ENCODE measurements at places on chromosomes 7 and 10.

DNA sequence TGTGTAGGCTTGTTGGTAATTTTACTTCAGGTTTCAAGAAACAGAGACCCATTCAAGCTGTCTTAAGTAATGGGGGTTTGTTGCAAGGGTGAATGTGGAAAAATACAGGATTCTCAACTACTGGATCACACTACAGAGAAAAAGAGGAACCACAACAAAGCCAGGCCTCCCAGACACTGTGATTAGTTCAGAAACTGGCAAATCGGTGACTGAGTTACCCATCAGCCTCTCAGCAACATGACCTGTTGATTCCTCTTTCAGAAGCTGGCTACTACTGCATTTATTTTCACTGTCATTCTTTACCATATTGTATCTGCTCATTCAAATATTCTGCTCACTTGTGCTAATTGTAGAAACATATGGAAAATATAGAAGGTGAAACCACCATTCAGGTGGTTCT is 16.0 kb downstream of the CCDC71L start:
- no peak for DNase-seq

- DNase-seq: no peak
These were observed 17.2 kb upstream of the GATA3 start for GRCh38 chr10:8037199-8037801.

- no peak for DNase-seq
These were observed 140.4 kb upstream of the NAMPT start for GRCh38 chr7:106425017-106425719.

- DNase-seq: no peak
These were observed 7.1 kb upstream of the KLF6 start for GRCh38 chr10:3791974-3792633.

GRCh38 chr7:56074371-56074791 is 10.3 kb downstream of the SUMF2 start:
- DNase-seq: peak; percentile 52

DNA sequence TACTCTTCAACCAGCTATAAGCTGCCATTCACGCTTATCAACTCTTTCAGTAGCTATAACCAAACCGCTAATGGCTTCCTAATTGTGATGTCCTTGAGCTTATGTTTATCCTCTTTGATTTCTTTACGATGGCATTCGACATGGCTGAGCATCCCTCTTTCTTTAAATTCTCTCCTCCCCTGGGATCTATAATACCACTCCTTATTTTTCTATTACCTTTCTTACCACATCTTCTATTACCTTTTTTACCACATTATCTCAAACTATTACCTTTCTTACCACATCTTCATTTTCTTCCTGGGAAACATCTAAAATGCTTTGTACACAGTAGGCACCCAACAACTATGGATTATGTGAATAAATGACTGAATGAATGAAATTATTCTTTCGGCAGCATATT is 13.1 kb downstream of the ZCWPW1 start:
- no peak for DNase-seq

DNA sequence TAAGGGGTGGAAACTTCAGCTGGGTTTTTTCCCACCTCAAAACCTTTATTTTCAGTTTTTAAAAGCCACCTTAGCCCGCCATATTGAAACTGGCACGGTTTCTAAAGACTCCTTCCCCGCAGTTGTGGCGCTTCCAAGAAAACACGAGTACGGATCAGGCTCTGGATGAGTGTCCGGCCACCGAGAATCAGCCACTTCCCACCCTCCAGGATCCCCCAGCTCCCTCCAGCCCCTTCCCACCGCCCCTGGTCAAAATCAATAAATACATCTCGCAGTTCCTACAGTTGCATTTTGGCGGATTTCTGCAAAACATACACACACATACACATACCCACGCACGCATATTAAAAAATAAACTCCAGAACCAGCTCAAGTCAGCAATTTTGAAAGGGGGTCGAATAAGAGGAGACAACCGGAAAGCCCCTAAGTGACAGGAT is 1.1 kb downstream of the SFMBT2 start:
- no peak for DNase-seq

- no peak for DNase-seq
These were observed 179.2 kb upstream of the BET1 start for GRCh38 chr7:94183289-94183749.

DNA sequence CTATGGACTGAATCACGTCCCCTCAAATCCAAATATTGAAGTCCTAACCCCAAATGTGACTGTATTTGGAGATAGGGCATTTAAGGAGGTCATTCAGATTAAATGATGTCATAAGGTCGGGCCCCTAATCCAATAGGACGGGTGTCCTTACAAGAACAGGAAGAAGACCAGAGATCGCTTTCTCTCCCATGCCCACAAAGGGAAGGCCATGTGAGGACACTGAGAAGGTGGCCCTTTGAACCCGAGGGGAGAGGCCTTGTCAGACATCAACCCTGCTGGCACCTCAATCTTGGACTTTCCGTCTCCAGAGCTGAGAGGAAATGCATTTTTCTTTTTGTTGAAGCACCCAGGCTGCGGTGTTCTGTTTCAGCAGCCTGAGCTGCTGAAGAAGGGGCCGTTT is 72.3 kb upstream of the KLF6 start:
- no peak for DNase-seq

- no peak for DNase-seq
These were observed 237.7 kb upstream of the PLXDC2 start for GRCh38 chr10:19578571-19578970.

DNA sequence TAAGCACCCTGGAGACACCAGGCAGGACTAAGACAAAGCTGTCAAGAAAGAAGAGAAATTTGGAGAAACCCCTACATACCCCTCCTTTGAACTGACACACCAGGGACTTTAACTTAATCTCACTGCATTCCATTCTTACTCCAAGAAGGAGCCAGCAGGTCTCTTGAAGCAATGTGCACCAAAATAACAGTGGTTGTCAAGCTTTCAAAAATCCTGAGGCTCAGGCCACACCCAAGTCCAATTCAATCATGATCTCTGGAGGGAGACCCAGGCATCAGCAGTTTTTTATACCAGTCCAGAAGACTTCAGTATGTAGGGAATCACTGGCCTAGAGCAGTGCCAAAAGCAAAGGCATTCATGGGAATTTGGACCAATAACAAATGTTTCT is 6.8 kb downstream of the SLC25A13 start:
- no peak for DNase-seq

- no peak for DNase-seq
These were observed 3.7 kb upstream of the NDST2 start for GRCh38 chr10:73814896-73815718.

DNA sequence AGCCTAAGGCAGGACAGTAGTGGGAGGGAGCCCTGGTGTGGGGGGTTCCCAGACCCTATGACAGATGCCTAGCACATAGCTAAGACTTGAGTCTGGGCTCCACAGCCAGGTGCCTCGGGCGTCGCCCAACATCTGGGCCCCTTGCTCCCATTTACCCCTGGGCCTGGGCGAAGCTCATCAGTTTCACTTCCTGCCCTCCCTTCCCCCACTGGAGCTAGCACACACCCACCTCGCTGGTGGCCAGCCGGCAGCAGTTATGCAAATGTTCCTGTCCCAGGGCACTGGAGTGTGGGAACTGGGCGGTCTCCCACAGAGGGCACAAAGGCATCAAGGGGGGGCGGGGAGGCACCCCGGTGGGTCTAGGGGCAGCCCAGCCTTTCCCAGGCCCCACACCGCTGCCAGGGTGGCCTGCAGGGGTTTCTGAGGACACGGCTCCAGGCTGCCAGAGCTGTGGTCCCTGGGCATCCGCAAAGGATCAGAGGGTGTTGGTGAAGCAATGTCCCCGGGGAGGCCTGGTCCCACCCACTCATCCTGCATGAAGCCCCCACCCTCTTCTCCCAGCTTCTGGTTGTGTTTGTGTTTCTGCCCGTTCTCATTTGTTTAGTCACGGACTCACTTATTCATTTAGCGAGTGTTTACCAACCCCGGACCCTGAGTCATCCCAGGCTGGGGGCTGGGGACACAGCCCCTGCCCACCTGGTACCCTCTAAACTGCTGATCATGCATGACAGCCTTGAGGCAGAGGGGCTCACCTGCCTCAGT is 20.4 kb downstream of the SH2B2 start:
- DNase-seq: no peak

GRCh38 chr7:22632674-22633073 is 94.3 kb upstream of the IL6 start:
- DNase-seq: no peak

DNA sequence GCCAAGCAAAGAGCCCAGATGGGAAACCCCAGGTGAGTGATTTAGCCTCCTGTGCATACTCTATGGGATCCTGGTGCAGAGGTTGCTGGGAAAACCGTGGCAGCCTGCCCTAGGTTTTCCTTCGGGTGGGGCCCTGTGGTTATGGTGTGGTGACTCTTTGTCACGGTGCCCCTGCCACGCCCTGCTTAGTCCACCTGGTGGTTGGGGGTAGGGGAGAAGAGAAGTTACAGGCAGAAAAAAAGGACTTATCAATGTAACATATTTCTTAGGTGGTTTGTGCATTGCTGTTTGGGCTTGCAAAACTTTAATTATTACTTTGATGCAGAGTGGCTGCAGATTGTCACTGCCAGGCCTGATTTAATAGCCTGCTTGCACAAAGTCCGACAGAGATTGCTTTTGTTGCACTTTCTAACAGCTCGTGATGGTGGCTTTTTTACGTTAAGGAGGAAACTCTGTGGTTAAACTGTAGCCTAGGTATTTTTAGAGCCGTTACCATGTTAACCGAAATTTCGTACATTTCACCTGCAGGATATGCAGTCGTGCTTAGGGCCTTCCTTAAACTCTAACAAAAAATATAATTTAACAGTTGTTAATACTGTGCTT is 197.4 kb downstream of the RNLS start:
- DNase-seq: peak; percentile 17

DNA sequence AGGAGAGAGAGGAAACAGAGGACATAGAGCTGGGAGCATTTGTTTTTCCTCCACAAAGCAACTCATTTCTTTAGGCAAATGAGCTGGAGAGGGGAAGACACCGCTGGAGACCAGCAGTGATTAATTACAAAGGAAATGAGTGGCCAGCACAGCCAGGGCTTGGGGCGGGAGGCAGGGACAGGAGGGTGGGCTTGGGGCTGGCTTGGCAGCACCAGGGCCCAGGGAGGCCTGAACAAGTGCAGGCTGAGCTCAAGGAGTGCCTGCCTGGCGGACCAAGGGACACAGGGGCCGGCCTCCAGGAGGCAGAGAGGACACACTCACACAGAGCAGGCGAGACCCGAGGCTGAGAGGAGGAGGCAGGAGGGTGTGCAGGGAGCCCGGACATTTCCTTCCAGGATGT is 149.0 kb upstream of the UNC5B start:
- no peak for DNase-seq

DNA sequence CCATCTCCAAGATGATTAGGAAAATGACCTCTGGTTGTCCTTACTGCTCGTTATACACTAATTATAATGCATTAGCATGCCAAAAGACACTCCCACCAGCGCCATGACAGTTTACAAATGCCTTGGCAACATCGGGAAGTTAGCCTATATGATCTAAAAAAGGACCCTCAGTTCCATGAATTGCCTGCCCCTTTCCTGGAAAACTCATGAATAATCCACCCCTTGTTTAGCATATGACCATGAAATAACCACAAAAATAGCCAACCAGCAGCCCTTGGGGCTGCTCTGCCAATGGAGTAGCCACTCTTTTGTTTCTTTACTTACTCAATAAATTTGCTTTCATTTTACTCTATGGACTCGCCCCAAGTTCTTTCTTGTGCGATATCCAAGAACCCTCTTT is 41.6 kb upstream of the KCNMA1 start:
- no peak for DNase-seq

DNA sequence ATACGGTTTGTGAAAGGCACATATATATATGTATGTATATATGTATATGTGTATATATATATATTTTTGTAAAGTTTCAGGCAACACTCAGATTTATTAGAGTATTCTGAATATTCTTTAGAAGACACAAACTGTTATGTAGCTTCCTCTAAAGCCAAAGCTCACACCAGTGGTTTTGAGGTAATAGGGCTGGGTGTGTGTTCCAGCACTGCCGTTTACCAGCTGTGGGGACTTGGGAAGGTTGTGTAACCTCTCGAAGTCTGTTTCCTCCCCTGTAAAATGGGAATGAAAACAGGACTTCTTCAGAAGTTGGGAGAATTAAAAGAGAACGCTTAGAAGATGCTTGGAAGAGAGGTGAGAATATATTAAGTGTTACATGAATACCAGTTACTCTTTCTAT is 94.8 kb downstream of the PRPF18 start:
- no peak for DNase-seq

GRCh38 chr7:81648716-81649115 is 121.1 kb downstream of the HGF start:
- no peak for DNase-seq

GRCh38 chr7:155701972-155702544 is 57.6 kb downstream of the RBM33 start:
- DNase-seq: no peak

DNA sequence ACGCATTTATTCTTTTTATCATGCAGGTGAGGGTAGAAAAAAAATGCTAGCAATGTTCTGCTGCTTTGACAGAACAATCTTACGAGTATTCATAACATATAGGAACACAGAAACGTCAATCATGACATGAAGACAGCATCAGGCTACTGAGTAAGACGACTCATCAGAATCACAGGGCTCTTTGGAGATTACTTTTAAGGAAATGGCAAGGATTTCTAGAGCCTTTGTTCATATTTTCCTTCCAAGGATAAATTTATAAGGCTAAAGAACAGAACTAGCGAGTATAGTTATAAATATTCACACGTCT is 39.8 kb upstream of the DNAJC1 start:
- no peak for DNase-seq

DNA sequence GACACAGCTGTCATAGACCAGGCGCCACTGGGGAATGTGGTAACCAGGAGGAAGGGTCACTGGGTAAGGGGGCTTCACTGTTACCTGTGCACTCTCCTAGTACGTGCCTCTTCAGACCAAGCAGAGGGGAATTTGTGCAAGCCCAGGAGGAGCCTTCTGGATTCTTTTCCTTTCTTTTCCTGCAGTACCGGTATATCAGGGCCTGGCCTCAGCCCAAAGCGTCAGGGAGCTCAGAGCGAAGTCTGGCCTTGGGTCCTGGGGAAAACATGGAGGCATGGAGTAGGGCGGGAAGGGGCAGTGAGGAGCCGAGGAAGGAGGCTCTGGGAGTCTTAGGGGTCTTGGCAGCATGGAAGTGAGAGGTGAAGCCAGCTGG is 133.6 kb upstream of the GDF10 start:
- DNase-seq: no peak
